ENCODE measurements at places on chromosomes 5 and 9.

GRCh38 chr5:124962111-124962510 is 215.7 kb upstream of the ZNF608 start:
- no peak for DNase-seq

GRCh38 chr9:108606401-108606800 is 249.4 kb downstream of the ACTL7B start:
- DNase-seq: no peak

DNA sequence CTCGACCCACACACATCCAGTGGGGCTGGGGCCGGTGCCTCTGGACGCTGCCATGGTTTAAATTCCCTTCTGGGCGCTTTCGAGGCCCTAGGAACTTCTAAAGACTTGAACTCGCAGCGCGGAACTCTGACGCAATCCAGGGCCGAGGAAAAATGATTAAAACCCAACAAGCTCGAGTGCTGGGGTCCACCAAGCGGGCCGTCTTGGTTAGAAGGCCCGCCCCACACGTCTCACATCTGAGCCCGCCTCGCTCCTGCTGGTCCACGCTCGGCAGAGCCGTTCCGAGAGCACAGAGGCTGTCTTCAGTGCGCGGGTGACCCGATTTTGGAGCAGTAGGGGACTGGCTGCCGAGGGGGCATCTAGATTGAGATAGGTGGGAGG is 1.5 kb downstream of the CRHBP start:
- no peak for DNase-seq

DNA sequence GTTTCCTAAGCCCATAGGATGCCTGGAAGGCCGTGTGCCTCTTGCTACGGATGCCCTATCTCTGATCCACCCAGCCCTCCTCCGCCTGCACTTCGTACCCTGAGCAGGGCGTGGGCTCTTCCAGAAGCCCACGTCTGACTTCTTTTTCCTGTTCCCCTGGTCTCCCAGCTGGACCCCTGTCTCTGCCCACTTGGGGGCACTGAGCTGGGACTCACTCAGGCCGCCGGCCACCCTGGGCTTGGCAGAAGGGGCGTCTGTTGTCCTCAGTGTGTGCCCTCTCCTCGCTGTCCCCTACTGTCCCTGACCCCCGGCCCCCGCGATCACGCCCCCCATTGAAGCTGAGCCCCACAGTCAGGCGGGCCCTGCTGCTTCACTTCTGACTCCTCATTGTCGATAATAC is 22.0 kb upstream of the RXRA start:
- no peak for DNase-seq

DNA sequence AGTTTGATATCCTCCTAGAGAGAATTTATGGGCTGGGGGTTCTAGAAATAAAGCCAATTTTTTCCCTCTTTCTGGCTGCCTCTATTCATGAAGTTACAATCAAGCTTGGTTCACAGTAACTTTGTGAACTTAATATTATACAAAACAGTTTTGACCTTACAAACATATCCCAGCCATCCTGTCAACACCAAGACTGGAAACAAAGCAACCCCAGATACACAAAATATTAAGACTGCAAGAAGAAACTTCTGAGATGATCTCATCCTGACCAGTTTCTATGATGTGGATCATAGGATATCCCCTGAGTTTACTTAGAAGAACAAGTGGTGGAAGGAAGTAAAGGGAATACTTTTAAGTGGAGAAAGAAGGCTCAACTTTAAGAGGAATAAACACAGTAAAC is 28.3 kb upstream of the CER1 start:
- no peak for DNase-seq

DNA sequence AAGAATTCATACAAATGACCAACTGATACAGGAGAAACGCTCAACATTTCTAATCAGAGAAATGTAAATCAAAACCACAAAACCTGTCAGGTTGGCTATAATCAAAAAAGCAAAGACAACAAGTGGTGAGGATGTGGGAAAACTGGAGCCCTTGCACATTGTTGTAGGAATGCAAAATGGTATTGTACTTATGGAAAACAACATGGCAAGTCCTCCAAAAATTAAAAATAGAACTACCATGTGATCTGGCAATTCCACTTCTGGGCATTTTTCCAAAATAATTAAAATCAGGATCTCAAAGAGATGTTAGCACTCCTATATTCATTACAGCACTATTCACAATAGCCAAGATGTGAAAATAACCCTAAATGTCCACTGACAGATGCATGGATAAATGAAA is 76.1 kb downstream of the FNIP1 start:
- DNase-seq: peak; percentile 32

- no peak for DNase-seq
Observed at GRCh38 chr5:135232958-135233357, 166.1 kb downstream of the MACROH2A1 start.

GRCh38 chr9:125654121-125654520 is 52.9 kb downstream of the MAPKAP1 start:
- no peak for DNase-seq
